CD4-positive, alpha-beta T cell treated with Interleukin-15 for 1 hour (primary cell): ENCODE measurements at places on chromosomes 16 and 17.

- DNase-seq: no peak
These were observed 59.3 kb downstream of the ASIC2 start for GRCh38 chr17:33233811-33234177.

- DNase-seq: peak; percentile 76
These were observed 14.8 kb upstream of the MARVELD3 start for GRCh38 chr16:71610936-71611871.

GRCh38 chr16:88617268-88618031 is 20.9 kb upstream of the IL17C start:
- DNase-seq: no peak

DNA sequence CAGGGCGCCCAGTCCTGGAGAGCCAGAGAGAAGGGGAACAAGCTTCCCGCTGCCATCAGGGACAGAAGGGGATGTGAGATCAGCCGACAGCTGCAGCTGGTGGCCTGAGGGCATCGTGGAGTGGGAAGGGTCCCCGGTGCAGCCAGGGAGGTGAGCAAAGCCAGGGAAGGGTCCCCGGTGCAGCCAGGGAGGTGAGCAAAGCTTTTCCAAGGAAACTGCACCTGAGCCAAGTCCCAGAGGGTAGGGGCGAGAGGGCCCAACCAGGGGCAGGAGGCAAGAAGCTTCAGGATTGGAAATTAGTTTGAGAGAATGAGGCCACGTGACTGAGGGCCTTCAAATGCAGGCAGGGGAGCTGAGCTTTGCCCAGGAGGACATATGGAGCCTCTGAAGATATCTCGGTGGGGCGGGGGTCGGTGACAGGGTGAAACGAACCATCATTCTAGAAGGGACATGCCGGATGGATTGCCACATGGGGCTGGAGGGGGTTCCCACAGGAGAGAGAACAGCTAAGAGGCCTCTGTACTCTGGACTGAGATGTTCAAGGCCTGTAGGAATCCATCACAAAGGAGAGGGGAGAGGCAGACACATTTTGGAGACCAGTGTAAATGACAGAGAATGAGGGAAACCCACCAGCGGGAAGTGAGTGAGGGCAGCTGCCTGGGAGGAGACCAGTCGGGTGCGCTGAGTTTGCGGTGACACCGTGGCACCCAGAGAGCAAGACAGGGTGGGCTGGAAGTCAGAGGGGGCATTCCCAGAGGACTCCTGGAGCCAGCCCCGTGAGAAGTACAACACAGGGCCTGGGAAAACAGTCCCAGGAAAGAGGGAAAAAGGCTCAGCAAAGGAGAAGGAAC is 31.4 kb upstream of the RPH3AL start:
- DNase-seq: no peak

- peak; percentile 58 for DNase-seq
These were observed 8.9 kb upstream of the RAPGEFL1 start for GRCh38 chr17:40168262-40168832.

GRCh38 chr17:74801896-74802295 is 25.8 kb upstream of the NAT9 start:
- DNase-seq: no peak

DNA sequence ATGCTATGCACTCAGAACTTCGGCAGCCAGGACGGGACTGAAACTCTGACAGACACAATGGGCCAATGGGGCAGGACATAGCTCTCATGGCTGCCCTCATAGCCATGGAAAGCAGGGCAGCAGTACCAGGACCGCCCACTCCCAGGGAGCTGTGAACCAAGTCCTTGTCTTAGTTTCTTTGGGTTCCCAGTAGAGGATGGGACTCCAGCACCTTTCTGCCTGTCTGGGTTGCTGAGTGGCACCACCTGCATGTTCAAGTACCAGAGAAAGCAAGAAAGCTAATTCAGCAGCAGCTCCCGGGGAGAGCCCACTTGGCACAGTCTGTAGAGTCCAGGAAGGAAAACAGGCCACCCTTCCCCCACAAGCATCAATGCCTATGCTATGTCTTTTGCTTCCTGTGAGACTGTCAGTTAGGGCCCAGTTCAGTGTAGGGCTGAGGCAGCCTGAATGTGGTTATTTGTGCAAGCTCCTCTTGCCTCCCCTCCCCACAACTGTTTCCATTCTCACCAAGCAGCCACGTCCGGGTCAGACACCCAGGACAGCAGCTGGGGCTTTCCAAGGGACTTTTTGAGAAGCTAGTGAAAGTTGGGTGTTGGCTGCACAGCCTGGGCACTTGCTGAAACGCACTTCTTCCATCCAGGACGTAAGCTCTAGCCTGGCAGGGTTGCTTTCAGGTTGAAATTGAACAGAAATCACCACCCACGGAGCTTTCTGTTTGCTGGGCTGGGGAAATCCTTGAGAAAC is 7.8 kb downstream of the SUPT4H1 start:
- peak; percentile 95 for DNase-seq

DNA sequence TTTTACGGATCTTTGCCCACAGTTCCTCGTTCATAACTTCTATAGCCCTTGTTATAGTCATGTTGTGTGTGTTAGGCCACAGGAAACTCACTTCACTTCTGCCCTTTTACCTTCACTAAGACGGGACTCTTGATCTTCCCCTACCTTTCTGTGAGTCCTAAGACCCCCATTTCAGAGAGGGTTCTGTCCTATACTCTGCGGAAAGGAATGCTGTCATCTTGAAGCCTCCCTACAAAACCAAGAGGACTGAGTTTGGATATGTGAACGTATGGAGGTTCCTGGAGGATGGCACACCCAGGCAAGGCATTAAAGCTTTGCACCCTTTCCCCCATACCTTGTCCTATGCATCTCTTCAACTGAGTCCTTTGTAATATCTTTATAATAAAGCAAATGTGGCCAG is 3.7 kb downstream of the UBB start:
- DNase-seq: no peak

DNA sequence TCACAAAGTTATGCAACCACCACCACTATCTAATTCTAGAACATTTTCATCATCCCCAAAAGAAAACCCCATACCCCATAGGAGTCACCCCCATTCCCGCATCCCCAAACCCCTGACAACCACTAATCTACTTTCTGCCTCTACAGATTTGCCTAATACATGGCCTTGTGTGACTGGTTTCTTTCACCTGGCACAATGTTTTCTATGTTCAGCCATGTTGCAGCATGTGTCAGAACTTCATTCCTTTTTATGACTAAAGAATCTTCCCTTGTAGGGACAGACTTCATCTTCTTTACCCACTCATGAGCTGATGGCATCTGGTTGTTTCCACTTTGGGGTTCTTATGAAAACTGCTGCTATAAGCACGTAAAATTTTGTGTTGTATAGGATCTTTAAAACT is 34.6 kb downstream of the CYTH1 start:
- DNase-seq: no peak

DNA sequence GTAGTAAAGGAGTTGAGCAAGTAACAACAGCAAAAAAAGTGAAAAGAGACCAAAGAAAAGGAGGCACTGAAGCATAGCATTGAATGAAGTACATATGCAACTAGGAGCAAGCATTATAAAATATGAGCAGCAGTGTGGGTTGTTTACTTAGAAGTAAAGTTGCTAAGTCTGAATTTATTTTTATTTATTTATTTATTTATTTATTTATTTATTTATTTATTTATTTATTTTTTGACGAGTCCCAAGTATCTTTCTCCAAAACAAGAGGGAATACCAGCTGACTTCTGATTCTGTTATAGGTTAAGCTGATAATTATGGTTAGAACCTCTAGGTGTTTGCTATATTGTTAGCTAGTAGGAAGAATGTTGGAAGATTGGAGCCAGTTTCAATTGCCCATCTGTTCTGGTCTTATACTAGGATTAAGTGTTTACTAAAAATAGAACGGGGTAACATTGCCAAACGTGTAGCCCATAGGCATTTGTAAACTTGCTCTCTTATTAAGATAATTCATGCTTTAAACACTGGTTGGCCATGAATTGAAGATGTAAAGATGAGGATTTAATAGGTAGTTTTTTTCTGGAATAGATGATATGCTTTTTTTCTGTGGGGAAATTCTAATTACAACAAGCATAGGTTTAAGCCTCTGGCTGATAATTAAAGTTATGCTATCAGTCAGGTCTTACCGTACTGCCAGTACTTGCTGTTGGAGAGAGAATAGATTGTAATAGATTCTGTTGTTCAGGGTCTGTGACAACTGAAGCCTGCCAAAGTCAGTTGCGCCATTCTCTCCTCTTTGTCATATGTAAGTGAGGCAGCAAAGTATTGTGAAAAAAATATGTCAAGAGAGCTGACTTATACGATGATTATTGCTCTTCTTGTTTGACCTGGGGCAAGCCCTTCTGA is 66.7 kb downstream of the PPM1E start:
- no peak for DNase-seq

- DNase-seq: no peak
These were observed 124.4 kb downstream of the SLC39A11 start for GRCh38 chr17:72967977-72968585.

DNA sequence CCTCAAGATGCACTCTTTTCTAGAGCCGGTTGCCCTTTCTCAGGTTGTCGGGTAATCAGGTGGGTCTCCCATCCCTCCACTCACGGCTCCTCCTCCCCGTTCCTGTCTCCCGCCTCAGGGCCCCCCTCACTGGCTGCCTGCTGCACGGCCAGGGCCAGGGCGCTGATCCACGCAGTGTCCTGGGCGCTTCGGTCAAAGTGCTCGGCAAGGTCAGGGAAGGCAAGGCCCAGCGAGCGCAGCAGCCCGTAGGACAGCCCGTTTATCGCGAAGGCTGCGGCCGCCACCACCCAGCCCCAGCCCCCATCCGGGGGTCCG is 753 bp downstream of the SLC16A11 start:
- DNase-seq: no peak

- DNase-seq: peak; percentile 74
These were observed 667 bp downstream of the EFCAB13 start for GRCh38 chr17:47324224-47325020.

DNA sequence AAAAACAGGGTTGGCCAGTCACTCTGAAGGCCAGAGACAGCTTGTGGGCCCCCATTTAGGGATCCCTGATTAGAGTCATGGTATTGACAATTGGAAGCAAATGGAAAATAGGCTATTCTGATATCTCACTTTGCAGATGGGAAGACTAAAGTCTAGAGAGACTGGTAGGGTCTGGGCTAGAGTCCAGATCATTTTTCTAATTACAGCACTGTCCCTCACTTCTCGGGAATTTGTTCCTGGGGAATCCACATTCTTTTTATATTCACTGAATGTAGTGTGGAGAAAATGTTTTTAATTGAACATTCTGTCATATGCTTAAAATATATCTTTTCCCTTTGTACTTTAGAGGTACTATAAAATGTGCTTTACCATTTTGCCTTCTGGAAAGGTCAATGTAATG is 1.1 kb downstream of the KATNIP start:
- no peak for DNase-seq

DNA sequence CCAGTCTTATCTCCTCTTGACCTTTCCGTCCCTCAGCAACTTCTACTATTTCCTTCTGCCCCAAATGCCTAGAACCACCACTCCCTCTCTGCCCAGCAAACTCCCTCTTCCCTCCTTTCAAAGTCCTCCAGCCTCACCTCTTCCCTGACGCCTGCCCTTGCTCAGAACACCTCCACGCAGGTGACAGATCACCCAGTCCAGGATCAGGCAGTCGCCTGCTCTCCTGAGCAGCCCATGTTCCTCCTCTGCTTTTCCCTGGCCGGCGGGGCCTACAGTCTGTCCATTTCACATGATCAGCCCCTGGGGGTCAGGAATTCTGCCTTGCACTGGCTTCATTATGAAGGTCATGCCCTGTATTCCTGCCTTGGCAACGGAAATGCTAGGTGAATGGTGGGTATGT is 422 bp downstream of the CD300LF start:
- DNase-seq: no peak

DNA sequence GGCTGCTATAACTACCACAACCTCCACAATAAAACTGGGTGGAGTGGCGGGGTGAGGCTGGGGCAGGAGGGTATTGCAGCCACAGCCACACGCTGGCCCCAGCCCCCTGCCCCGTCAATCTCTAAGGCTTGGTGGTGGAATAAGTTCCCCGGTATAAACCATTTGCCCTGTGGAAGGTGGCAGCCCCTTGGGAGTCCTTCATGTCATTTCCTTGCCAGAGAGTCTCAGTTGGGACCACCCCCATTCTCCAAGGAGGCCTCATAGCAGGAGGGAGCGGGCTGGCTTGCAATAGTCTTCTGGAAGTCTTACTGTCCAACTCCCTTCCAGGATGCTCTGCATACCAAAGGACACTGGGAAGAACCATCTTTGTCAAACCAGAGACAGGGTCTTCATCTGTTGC is 19.4 kb downstream of the CD300A start:
- no peak for DNase-seq

- no peak for DNase-seq
These were observed 46.9 kb upstream of the BAHCC1 start for GRCh38 chr17:81348097-81349055.

DNA sequence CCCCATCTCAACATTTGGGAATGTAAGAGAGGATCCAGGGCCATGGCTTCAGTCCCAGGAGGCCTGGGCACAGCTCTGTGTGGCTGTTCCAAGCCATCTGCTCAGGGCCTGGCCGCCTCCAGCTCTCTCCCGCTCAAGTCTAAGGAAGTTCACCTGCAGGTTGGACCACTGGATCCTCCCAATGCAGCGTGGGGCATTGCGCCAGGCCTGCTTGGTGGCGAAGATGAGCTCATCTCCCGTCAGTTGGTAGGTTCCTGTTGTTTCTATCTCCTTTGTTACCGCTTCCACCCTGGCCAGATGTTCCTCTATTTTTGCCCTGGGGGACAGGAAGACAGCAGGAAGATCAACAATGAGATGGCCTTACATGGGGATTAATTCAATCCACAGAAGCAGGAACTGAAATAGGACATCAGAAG is 17.5 kb downstream of the NOS2 start:
- DNase-seq: no peak

- DNase-seq: no peak
These were observed 12.1 kb downstream of the CUEDC1 start for GRCh38 chr17:57943140-57943539.

DNA sequence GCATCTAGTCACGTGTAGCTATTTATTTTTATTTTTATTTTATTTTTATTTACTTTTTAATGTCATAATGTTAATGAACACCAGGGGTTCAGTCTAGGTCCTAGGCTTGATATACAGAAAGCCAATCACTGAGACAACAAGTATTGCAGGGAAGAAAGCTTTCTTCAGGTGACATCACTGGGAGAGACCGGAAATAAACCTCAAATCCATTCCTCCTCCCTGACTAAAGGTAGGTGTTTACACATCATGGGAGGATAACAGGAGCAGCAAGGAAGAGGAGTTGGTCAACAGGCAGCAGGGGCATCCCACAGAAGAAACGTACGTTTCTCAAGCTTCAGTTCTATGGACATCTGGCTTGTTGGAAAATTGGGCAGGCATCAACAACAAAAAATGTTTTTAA is 9.5 kb upstream of the HEATR3 start:
- no peak for DNase-seq
